Urinary bladder (tissue), 4 donors: ENCODE measurements at places on chromosomes 12 and 14.

- DNase-seq: no peak
Observed at GRCh38 chr14:104103061-104103445, 17.6 kb downstream of the ASPG start.

DNA sequence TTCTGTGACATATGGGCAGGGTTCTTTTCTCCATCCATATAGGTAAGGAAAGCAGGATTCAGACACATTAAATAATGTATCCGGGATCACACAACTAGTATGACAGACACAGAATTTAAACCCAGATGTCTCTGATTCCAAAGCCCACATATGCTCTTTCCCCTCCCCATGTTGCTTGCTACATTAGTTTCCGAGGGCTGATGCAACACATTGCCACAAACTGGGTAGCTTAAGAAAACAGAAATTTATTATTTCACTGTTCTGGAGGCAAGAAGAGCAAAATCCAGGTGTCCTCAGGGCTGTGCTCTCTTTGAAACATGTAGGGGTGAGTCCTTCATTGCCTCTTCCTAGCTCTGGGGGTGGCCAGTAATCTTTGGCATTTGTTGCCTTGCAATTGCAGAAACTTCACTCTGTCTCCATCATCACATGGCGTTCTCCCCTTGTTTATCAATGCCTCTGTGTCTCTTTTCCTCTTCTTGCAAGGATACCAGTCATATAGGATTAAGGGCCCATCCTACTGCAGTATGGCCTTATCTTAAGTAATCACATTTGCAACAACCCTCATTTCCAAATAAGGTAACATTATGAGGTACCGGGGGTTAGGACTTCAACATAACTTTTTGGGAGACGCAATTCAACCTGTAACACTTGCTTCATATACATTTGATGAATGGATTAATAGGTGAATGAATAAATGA is 83.0 kb upstream of the CCND2 start:
- no peak for DNase-seq

DNA sequence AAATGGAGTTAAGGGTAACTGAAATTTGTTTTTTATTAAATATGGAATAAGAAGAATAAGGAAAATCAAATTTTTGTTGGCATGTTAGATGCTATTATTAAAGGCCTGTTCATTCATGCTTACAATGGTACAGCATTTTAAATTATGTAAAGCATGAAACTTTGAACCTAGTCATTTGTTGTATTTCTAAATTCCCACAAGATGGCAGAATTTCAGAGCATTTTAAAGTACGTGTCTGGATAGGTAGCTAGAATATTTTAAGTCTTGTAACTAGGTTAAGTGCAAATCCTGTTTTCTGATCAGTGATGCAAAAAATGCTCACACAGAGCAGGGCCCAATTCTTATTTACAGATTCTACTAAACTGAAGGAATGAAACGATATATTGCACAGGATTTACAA is 585.6 kb upstream of the MIS18BP1 start:
- no peak for DNase-seq

GRCh38 chr12:906062-906585 is 43.4 kb downstream of the RAD52 start:
- DNase-seq: no peak

DNA sequence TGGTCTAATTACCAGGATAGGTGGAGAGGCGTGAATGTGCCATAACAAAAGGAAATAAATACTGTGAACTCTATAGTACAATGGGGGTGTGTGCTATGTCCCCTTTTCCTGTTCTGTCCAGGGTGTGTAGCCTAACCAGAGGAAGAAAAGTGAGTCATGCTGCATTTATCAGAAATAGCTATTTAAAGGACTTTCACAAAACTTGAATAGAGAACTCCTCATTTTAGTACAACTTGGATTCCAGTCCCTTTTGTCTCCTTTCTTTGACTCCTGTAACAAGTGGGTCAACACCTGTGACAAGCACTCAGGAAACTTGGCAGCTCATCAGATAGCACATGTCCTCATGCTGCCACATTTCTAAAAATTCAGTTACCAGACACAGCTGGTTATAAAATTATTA is 123.4 kb downstream of the CCDC91 start:
- no peak for DNase-seq
